ENCODE measurements at places on chromosomes 11 and 22.

DNA sequence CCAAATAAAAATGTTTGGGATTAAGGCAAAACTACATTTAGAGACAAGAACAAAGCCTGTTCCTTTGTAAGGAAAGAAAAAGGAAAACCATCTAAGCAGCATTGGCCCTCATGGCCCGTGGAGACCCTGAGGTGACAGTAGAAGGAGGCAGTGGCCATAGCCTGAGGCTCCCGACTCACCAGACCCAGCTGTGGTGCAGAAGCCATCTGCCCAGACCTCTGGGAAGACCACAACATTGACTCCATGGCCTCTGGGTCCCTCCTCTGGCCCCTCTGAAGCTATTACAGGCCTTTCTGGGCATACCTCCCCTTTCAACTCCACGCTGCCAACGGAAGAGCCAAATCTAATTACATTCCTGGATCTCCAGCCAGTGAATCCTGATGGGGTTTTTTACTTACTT is 6.4 kb downstream of the PRAME start:
- no peak for DNase-seq

DNA sequence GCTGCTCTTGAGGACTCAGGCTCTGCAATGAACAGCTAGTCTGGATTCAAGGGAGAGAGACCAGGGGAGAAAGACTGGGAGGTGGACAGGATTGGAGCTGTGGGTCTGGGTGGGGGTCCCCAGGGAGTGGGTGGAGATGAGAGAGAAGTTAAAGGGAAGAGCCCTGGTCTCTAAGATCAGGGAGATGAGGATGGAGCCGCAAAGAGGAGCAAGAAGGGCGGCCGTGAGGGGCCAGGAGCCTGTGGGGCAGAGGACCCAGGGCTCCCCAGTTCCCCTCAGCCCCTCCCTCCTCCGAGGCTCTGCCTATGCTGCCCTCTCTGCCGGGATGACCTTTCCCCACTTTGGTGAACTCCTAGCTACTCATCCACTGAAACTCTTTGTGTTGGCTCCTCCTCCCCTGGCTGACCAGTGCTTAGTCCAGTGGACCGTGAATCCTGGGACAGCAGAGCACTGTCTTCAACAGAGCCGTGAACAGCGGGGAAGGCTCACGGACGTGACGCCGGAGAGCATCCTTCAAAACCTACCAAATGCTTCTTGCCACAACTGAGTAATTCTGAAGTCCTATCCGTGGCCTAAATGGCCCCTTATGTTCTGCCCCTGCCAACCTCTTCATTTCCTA is 16.4 kb upstream of the RFPL3 start:
- no peak for DNase-seq

- DNase-seq = no peak
Observed at GRCh38 chr11:116167706-116168458, 604.9 kb downstream of the BUD13 start.

- no peak for DNase-seq
Observed at GRCh38 chr22:22703203-22703570, 58.8 kb downstream of the GGTLC2 start.

DNA sequence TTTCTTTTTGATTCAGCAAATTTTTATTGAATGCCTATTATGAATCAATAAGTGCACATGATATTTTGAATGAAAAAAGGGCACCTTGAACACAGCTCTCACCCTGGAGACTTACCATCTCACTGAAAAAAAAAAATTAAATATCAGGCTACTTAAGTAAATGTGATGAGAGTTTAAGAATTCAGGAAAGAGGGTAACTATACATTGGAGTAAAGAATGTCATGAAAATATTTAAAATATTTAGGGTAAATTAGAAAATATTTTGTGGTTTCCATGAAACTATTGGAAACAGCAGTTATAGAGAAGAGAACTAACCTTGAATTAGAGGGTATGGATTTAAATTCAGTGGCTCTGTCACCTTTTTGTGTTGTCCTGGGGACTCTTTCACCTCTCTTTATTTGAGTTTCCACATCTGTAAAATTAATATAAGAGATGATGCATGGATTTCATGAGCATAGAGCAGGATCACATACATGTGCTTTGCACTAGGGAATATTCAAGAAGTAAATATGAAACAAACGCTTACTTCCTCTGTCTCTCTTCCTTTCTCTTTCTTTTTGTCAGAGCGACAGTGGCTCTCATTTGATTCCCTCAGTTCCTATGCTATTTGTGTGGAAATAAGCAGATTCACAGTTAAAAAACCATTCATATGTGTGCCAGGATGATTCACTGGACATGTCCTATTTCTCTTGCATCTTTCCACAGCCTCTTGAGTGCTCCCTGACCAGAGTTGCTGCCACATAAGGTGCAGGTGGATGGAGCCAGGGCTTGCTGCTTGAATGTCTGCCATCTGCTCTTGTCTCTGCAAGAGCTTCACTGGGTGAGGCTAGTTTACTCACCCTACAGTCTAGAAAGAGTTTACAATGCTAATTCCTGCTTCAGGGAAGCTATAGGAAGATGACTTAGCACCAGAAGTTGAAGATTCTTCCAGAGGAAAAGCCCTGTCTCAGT is 533.1 kb downstream of the ETS1 start:
- no peak for DNase-seq

- no peak for DNase-seq
Observed at GRCh38 chr11:47351156-47352126, 1.1 kb downstream of the MYBPC3 start.

DNA sequence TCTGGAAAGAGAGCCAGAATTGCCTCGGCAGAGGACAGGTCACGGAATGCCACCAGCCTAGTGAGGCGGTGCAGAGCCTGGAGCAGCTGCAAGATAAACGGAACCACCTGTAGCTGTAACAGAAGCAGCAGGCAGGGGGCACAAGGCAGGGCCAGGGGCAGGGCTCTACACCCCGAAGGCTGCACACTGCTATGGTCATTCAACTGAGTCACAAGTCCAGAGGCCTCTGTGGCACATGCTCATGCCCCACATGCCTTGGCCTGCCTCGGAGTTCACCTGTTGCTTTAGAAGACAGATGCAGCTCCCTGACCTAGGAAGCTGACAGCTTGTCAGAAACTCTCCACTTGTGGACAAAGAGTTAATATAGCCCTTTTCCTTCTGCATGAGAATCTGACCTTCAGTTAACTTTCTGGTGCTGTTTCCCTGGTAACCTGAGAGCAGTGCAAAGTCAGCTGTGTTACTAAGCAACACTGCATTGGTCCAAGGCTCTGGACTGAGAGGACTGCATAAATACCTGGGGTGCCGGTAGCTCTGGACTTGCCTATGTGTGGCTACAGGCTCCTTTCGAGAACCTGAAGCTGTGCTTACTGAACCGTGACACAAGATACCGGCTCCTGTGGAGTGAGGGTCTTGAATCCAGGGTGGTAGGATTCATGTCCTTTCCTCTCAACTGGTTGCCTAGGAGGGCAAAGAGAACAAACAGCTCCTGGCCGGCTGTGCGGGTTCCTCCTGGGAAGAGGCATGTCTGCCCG is 10.5 kb downstream of the COMMD9 start:
- DNase-seq = no peak

DNA sequence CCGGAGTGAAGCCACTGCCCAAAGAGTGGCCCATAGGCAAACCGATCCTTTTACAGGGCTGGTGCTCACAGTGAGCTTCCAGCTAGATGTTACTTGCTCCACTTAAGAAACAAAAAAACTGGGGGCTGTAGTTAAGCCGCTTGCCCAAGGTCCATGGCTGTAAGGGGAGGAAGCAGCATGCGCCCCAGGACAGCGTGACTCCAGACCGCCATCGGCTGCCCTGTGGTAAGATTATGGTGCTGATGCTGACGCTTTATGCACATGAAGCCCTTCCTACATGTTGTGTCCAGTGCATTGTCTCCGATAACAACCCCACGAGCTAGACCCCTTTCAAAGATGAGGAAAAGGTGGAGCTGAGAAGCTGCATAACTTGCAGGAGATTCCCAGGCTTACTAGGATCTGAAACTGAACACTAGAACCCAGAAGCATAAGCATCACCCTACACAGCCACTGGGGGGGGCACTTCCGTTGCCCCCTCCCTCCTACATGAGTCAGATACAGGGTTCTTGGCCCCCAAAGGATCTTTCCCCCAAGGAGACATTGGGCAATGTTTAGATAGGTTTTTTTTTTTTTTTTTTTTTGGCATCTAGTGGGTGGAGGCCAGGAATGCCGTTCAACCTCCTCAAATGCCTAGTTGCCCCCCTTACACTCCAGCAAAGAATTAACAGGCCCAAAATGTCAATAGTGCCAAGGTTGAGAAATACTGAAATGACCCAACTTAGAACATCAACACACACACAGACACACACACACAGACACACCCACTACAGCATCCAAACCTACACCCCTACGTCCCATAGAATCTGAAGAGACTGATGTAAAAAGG is 53.9 kb downstream of the MN1 start:
- DNase-seq = no peak

GRCh38 chr11:115123641-115124040 is 380.6 kb downstream of the CADM1 start:
- DNase-seq = no peak

DNA sequence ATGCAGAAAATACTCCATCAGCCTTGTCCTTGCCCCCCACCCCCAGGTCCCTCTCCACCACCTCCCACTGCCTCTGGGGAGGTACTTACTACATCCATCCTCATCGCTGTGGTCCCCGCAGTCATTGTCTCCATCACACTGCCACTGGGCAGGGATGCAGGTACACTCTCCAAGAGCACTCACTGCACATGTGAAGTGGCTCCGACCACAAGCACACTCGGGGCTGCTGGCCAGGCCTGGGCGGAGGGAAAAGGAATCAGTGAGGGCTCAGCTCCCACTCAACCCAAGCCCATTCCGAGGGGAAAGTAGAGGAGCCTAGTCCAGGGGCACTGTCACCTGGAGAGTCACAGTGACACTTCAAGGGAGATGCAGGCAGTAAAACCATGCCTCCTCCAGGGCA is 15.7 kb downstream of the LRP4 start:
- no peak for DNase-seq

DNA sequence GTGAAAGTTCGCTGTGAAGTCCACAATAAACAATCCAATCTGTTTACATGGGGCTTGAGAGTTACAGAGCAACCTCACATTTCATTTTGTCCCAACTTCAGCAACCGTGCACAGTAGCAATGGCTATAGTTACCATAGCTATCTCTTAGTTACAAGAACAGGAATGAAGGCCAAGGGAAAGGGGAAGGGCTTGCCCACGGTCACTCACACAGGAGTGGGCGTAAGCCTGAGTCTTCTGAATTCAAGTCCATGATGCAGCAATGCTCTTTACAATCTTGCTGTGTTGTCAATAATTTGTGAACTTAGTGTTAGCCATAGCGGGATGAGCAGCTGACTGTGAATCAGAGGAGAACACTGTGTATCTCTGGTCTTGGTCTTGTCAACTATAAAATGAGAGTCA is 102.9 kb downstream of the ADAMTS15 start:
- DNase-seq = no peak

DNA sequence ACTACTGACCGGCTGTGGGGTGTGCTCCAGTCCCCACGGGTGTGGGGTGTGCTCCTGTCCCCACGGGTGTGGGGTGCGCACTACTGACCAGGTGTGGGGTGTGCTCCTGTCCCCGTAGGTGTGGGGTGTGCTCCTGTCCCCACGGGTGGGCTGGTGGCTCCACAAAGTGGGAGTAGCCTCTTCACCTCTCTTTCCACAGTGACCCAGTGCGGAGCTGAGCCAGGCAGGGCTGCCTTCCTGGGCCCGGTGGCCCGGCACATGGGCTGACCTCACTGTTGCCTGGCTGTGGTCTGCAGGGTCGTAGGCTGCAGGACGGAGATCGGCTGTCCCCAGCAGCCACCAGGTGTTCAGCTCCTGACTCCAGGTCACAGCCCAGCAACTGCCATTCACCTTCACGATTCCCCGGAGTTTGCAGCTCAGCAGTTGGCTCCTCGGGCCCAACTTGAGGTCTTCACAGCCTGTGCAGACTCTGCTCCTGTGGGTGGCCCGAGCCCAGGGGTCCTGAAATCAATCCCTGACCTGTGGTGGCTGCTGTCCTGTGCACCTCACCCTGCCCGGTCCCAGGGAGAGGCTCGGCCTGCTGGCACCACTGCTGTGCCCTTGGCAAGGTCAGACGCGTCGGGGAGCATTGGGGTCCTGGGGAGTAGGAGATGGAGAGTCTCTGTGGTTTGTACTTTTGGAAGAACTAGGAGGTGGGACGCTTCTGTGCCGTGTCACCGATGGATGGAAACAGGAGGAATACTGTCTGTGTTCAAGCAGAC is 414.3 kb downstream of the TBC1D22A start:
- no peak for DNase-seq

DNA sequence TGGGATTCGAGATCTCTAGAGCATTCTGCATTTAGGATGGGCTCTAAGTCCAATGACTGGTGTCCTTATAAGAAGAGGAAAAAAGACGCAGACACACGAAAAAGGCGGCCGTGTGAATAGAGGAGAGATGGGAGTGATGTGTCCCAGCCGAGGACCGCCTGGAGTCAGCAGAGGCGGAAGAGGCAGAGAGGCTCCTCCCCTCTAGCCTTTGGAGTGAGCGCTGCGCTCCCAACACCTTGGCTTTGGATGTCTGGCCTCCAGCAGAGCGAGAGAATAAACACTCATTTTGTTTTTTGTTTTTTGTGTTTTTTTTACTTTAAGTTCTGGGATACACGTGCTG is 83.0 kb upstream of the RTL6 start:
- no peak for DNase-seq

- DNase-seq = no peak
Observed at GRCh38 chr22:47995264-47995627, 1232.8 kb downstream of the TBC1D22A start.

- no peak for DNase-seq
Observed at GRCh38 chr22:50216684-50217520, 16.1 kb downstream of the SELENOO start.

GRCh38 chr11:21921151-21921550 is 271.7 kb upstream of the ANO5 start:
- no peak for DNase-seq

DNA sequence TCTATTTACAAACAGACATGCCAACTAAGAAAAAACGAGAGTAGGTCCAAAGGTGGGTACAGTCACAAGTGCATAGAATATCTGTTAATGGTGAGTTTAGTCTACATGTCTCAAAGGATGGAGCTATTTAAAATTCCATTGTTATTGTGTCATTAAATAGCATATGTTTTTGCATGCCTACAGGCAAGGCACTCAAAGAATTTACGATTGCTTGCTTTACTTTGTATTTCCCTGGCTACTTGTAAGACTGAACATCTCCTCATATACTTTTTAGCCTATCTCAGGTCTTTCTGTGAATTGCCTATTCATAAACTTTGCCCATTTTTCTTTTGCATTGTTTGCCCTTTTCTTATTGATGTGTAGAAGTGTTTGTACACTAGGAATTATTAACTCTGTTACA is 39.7 kb downstream of the DEUP1 start:
- DNase-seq = no peak

GRCh38 chr11:3009481-3009880 is 17.4 kb upstream of the NAP1L4 start:
- DNase-seq = no peak

GRCh38 chr11:2901196-2901796 is 15.7 kb upstream of the CDKN1C start:
- no peak for DNase-seq

DNA sequence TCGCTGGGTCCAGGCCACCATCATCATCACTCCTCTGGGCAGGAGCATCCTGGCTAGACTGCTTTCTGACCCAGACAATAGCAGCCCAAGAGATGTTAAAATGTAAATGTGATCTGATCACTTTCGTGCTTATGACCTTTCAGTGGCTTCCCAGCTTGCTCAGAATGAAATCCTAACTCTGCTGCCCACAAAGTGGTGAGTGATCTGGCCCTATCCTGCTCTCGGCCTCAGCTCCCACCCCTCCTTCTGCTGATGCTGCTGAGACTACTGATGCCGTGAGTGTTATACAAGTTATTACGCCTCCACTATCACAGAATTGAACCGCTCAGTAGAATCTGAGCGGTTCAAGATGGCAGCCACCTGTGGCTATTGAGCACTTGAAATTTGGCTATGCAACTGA is 26.2 kb downstream of the ELF5 start:
- no peak for DNase-seq

Measured in stimulated activated CD8-positive, alpha-beta memory T cell treated with anti-CD3 and anti-CD28 coated beads, Interleukin-12 subunit alpha, Interleukin-12 subunit beta, amount 100 ng/mL, for 1 hour (primary cell).